ENCODE measurements at places on chromosomes 2 and 18. TPM values are rescaled to one million over a fixed set of nuclear protein-coding genes. Genes with fewer than 3 reads are reported as not detected.

DNA sequence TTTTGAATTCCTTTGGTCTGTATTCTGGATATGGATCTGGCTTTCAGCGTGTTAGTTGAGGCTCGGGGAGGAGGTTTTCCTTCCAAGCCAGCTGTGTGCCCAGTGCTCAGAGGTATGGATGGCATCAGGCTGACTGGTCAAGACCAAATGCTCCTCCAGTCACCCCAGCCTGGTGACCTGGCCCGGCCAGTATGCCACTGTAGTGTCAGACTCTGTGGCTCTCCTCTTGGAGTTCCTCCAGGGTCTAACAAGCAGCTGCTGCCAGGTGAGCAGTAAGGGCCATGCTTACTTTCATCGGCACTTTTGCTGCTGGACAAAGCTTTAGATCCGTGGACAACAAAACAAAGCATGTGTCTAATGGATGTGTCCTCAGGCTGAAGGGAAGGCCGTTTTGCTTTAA lies 44.1 kb downstream of the CABLES1 start:
- DNase-seq, result no peak

DNA sequence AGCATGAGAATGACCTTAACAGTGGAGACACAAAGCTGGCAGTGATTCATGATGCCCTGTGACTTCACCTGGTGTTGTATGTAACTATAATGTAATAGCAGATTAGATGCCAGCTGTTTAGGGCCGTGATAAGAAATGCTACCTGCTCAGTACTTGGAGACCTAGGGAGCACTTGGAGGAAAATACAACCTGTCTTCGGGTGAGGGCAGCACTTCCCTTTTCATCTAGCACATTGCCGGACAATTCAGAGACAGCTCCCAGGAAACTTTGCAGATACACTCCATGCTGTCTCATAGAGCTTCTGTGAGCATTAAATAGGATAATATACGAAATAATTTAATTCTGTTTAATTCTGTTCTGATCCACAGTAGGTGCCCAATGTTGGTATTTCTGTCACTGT lies 668.5 kb downstream of the TSN start:
- DNase-seq, result no peak

- no peak for DNase-seq
Measured at GRCh38 chr2:136221026-136221425, 103.1 kb upstream of the CXCR4 start.

VSNL1 gene
- 40.4 TPM for polyA plus RNA-seq

DNA sequence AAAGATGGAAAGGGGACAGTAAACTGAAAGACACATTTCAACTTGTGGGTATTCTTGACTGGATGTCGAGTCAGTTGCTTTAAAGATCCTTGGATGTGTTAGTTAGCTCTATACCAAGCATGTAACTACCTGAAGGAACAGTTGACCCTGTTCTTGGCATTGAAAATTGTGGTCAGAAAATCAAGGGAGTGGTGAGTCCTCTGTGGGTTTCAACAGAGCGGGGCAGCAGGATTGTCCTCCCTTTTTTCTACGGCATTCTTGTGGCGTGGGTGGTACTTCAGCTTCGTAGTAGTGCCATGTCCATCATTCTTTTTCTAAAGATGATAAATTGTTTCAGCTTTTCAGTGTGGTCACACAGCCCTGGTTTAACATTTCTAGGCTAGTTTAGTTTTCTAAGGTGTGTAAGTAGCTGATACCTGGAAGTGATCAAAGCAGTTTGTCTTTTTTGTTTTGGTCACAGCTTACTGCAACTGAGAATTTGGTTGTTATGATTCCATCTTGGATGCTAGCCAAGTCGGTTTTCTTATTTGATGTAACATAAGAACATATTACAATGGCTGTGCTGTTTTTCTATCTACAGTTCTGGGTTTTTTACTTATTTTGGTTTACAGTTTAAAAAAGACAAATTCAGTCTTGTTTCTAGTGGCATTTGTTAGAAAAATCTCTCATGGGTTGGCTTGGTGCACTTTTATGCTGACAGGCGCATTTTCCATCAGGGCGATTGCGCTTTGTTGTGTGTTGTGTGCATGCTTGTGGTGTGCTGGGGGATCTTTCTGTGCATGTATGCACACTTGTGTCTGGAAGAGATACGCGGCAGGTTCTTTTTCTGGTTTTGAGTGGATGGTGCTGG lies 84.7 kb downstream of the ZNF407 start:
- DNase-seq, result peak; percentile 88

DNA sequence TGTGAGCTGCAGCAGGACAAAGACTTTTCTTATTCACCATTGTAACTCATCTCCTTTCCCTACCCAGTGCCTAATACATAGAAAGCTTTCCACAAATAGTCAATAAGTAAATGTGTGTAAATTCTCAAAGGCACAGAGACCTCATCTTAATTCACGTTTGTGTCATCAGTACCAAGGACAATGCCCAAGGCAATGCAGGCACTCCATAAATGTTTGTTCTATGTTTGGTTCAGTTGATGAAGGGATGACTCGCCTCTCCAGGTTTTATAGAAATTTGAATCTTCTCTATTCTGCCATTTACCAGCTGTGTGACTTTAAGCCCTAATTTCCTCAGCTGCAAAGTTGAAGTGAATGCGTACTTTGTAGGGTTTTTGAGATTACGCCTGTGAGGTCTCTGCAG lies 2.1 kb upstream of the MOGAT1 start:
- peak; percentile 33 for DNase-seq

- DNase-seq, result peak; percentile 57
Measured at GRCh38 chr2:135299658-135300244, 231.3 kb downstream of the ZRANB3 start.

- DNase-seq, result no peak
Measured at GRCh38 chr2:151827564-151828142, 568 bp downstream of the ARL5A start.

DNA sequence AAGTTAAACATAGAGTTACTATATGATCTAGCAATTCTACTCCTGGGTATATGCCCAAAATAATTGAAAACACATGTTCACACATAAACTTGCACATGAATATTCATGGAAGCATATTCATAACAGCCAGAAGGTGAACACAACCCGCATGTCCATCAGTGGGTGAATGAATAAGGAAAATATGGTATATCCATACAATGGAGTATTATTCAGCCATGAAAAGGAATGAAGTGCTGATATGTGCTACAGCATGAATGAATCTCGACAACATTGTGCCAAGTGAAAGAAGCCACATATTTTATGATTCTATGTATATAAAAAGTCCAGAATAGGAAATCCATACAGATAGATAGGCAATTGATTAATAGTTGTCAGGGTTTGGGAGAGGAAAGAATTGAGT lies 15.9 kb downstream of the COL4A4 start:
- DNase-seq, result no peak

- DNase-seq, result no peak
Measured at GRCh38 chr2:230685178-230685577, 27.5 kb upstream of the CAB39 start.

CELF4 gene
- not detected for polyA plus RNA-seq

DNA sequence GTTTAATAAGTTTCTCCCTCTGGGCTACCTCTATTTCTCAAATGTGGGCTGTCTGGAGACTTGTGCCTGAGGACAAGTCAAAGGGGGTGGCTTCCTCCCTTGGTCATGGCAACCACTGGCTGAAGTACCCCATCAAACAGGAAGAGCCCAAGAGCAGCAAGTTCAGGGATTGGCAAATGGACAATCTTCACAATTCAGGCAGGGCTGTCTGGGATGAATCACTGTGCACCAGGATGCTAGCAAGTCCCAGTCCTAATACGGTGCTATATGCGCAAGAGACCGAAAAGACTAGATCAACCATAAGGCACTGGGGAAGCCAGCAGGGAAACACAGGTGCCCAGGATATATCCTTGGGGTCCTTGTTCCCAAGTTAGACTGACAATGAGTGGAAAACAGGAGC lies 75.5 kb downstream of the ANTXR1 start:
- DNase-seq, result no peak

CD8B2 gene
- not detected for polyA plus RNA-seq

- no peak for DNase-seq
Measured at GRCh38 chr2:47566207-47566858, 163.4 kb downstream of the MSH2 start.

GRCh38 chr2:53848062-53848461 lies 11.7 kb downstream of the GPR75 start:
- DNase-seq, result no peak

DNA sequence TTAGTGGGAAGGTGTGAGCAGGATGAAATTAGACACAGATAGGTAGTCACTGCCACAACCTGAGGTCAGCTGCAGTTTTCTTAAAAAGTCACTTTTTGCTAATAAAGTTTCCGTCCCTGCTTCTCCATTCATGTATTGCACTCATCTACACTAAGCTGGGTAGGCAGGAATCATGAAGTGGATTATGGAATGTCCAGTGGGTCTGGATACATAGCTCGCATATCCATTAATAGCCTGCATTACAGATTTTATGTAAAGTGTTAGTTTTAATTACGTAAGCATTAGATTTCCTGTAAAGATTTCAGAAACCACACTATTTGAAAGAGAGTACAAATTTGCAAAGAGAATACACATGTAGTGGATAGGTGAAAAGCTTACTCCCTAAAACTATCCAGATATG lies 30.4 kb downstream of the PTPRM start:
- DNase-seq, result no peak

FAM237A gene
- not detected for polyA plus RNA-seq

DNA sequence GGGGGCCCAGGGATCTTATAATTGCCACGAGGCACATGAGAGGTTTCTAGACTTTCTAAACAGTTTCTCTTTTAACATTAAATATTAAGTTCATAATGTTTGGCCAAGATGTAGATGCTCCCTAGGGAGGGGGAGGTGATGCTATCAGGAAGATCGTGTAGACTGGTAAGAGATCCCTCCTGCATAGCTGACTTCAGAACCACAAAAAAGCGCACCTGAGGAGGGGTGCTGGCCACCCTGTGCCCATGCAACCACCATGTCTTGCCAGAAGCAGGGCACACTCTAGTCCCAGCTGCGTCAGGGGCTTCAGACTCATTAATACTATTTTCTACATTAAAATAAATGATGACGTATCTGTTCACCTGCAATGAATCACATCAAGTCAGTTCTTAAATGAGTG lies 103.4 kb upstream of the SLC35G4 start:
- DNase-seq, result no peak

DNA sequence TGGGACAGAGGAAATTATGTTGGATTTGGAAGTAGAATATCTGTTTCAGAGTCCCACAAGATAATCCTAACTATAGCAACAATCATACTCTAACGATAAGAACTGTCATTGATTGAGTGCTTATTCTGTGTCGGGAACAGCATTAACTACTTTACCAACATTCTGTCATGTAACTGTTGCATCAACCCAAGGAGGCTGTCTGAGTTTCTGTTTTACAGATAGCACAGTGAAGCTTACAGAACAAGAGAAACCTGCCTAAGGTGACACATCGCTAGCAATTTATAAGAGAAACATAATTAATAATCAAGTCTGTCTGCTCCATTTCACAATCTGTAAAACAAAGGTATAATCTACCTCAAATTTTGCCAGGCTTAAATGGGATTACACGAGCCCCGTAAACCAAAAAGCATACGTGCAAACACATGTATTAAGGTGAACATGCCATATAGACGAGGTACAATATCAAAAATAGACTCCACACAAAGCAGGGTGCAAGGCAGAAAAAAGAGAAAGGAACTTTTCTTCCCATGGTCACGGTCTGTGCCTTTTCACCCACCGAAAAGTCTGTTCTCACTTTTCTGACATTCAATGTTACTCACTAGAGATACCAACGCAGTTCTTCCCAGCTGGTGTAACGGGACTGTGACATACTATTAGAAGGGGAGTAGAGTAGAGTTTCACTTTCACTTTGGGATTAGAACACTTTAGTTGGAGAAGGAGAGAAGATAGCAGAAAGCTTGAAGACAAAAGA lies 37.2 kb upstream of the SLC8A1 start:
- DNase-seq, result peak; percentile 30

NT5DC4 gene
- polyA plus RNA-seq, result 0.07 TPM

RNF152 gene
- 14.0 TPM for polyA plus RNA-seq

LRRTM1 gene
- polyA plus RNA-seq, result not detected

GRCh38 chr2:199798831-199799580 lies 52.0 kb downstream of the FTCDNL1 start:
- no peak for DNase-seq

DNA sequence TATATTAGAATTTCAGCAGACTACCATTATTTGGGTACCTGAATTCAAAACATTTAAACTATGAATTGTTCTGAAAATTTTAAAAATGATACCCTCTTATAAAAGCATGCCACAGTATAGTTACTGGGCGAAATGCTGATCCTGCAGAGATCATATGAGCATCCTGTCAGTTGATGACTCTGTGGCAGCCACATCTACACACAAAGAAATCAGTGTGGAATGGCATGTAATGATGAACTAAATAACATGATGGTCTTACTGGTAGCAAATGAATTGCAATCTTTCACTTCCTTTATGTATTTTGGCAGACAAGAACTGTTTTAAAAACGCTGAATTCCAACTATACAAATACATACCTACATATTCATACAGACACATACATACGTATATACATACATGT lies 38.3 kb downstream of the MRPS9 start:
- no peak for DNase-seq

GRCh38 chr18:67265464-67266245 lies 250.9 kb downstream of the DSEL start:
- peak; percentile 82 for DNase-seq

PLEK gene
- 0.07 TPM for polyA plus RNA-seq

CXCR4 gene
- polyA plus RNA-seq, result 0.03 TPM

TUBA3E gene
- not detected for polyA plus RNA-seq

DNA sequence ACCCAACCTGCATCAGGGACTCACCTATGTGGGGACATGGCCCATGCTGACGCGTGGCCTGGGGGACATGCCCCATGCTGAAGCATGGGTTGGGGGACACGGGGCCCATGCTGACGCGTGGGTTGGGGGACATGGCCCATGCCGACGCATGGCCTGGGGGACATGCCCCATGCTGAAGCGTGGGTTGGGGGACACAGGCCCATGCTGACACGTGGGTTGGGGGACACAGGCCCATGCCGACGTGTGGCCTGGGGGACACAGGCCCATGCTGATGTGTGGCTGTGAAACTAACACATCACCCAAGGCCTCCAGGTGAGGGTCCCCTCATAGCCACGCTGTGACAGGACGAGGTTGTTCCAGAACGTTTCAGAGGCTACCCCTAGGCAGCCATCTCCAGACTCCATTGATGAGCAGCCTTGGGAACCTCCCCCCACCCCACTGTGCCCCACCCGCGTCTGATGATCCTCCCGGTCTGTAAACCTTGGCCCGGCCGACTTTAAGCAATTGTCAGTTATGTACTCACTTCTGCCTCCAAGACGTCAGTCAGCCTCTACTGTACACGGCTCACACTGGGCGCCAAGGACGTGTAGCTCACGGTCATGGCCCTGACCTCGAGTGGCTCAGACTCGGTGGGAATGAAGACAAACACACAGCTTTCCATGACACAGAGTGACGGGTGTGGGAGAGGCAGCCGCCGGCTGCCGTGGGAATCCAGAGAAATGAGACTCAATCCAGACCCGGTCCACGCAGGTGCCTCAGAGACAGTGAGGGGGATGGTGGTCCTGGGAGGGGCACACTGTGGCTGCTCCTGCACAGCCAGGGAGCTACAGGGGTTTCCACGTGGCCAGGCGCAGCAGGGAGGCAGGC lies 50.2 kb upstream of the SLC66A3 start:
- no peak for DNase-seq

COL3A1 gene
- 0.03 TPM for polyA plus RNA-seq

All from mammary epithelial cell (primary cell).